Renal cortical epithelial cell (primary cell): ENCODE measurements at places on chromosomes 1 and 21.
A peak's percentile ranks its signal among the peaks of the same experiment; 100 is the strongest.

DNA sequence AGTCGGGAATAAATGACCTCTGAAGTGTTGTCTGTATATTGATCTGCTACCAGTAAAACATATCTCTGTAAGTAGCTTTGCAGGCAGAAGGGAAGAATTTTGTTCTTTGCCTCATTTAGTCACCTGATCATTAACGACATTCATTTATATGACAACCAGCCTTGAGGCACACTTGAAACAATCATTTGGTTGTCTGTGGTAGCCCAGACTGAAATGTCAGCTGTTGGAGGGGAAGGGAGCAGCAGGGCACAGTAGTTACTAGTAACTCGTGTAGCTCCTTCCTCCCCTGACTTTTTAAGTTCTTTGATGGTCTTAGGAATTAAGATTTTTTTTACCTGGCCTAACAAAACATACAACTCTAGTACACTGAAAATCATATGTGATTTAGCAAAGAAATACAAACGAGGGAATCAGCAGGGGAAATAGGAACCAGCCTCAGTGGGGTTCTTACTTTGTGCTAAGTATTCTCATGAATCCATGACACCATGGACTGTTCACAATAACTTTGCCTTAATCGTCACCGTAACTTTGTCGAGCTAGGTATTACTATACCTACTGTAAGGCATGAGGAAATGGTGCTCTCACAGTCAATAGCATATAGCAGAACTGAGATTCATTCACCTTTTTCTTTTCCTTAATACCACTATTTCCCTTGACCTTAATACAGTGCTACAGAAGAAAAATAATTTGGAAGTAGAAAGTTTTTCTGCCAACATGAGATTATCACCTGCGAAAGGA is 6.4 kb downstream of the IL12RB2 start:
- DNase-seq, result no peak

GRCh38 chr1:2258996-2259395 is 30.9 kb downstream of the SKI start:
- no peak for DNase-seq

DNA sequence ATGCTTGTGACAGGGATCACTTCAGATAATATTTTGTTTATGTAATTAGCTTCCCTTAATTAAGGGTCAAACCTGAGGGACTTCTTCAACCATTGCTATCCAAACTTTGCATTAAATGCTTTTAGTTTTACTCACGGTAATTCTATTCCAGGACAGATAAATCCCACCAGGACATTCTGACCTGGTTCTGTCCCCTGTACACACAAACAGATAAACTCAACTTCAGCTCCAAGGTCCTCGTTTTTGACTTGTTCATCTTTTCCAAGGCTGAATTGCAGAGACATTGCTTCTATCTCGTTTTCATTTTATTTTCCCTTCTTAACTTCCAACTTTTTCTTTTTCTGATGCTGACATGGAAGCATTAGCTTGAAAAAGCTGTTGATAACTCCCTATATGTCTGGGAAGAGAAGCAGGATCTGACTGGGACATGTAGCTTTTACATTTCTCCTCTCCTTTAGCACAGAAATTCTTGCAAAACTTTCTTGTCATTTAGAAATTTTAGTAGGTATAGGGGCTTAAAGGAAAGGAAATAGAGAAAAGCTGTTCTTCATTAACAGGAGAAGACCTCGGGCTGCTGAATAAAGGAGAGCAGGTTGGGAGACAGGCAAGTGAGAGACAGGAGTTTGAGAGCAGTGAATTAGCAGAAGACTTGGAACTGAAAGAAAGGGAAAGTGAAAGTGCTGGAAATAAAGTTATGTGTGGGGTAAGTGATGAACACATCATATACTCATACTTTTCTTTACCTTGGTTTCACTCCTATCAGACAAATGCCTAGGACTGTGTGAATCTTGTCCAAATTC is 231.7 kb upstream of the B3GALT2 start:
- DNase-seq, result peak; percentile 60

GRCh38 chr1:198846556-198846955 is 207.7 kb downstream of the PTPRC start:
- DNase-seq, result no peak

DNA sequence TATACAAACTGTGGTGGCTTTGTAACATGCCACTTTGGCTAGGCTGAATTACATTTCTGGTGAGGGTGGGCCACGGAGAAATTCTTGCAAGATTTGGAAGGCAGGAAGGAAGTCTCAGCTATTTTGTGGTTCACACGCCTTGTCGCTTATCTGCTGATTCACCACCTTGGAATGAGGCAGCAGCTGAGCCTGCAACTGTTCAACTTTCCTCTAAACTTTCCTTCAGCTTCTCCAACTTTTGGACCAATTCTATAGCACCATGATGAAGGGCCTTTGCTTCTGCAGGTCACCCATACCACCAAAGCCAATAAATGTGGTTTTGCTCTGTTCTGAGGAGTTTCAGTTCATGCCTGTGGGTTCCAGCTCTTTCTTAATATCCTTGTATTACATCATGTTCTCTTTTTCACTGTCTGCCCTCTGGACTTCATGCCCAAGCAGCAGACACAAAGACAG is 337.6 kb upstream of the SNX7 start:
- DNase-seq, result peak; percentile 93

- no peak for DNase-seq
Observed at GRCh38 chr1:192697771-192698170, 61.8 kb downstream of the RGS13 start.

DNA sequence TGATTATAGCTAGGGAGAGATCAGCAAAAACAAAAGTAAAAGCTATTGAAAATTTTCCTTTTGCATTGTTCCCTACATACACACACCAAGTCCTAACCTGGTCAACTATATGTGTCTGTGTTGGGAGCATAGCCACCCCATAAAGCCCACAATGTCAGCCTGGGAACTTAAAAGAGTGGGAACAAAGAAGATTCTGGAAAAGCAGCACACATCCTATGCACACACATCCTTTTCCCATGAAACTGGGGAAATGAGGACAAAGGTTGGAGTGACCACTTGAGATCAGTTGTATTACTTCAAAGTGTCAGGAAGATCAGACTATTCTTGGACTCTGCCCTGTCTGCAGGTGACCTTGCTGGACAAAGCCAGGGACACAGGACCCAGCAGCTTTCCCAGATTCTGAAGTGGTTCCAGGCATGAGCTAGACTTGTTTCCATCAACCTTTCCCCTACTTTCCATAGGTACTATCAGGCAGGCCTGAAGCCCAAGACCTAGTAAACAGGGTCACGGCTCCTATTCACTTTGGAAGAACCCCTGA is 15.9 kb downstream of the TXNIP start:
- no peak for DNase-seq

DNA sequence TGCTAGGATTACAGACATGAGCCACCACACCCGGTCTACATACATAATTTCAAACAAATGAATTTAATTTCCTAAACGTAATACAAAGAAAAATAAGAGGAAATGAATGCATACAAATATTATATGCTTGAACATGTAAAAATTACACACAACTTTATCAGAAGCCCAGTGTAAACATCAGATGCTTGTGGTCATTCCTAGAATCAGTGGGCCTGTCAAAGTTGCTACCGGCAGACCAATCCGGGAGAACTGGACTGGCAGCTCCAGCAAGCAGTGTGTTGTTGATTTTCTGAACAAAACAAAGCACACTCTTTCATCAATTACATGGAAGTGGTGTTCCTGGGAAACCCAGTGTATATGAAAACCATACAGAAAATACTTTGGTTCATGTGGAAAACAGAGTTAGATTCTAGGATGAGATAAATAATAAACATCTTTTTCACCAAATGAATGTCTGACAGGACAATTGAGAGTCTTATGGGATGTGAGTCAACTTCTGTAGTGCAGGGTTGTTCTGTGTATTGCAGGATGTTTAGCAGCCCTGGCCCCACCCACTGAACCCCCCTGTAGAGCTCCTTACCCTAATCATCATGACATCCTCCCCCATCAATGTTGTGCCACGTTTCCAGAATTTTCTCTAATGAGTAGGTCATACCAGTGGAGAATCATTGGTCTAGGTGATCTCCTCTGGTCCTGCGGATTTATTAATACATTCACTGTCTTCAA is 33.8 kb downstream of the MFSD2A start:
- DNase-seq, result peak; percentile 18

GRCh38 chr1:168917309-168917708 is 188.3 kb upstream of the DPT start:
- DNase-seq, result no peak

DNA sequence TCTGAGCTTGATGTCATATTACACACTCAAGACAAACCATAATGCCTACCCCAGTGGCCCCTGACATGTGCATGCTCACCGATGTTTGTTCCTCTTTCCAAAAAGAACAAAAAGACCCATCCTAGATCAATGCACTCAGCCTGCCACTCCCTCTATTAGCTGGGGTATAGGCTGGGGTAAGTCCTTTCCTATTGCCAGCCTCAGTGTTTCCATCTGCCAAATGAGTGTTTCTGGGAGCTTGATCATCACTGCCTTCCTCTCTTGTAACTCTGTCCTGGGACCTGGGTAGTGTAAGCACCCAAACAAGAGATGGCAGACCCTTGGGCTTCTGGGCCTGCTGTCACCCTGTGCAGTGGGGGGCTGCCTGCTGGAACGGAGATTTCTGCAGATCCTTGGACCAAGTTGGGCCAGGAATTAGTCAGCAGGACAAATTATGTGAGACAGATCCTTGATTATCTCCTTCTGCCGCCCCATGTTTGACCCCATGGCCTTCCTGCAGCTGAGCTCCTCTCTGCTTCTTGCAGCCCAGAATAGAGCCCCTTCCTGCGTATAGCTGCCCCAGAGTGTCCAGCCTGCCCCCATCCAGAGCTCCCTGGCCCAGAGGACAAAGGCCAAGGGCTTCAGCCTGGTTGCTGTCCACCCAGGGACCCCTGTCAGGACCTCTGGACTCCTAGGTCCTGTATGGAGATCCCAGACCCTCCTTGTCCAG is 31.5 kb upstream of the LRP8 start:
- DNase-seq, result no peak

- DNase-seq, result no peak
Observed at GRCh38 chr1:99673315-99673714, 27.4 kb downstream of the PALMD start.

GRCh38 chr1:36179220-36179600 is 23.2 kb downstream of the MAP7D1 start:
- DNase-seq, result no peak

GRCh38 chr1:165162671-165163241 is 193.8 kb downstream of the LMX1A start:
- peak; percentile 7 for DNase-seq

- no peak for DNase-seq
Observed at GRCh38 chr1:243716906-243717305, 133.1 kb downstream of the AKT3 start.

- no peak for DNase-seq
Observed at GRCh38 chr1:161001525-161001924, 19.4 kb downstream of the F11R start.

GRCh38 chr1:204198348-204199340 is 2.4 kb upstream of the KISS1 start:
- DNase-seq, result peak; percentile 88

- DNase-seq, result no peak
Observed at GRCh38 chr1:52679048-52679447, 19.1 kb downstream of the COA7 start.

GRCh38 chr1:156592158-156592909 is 758 bp downstream of the NAXE start:
- no peak for DNase-seq

- no peak for DNase-seq
Observed at GRCh38 chr1:246218686-246219085, 288.4 kb downstream of the SMYD3 start.

- DNase-seq, result no peak
Observed at GRCh38 chr21:43361493-43362296, 65.2 kb downstream of the SIK1 start.

GRCh38 chr1:203686091-203686632 is 59.5 kb downstream of the ATP2B4 start:
- no peak for DNase-seq

DNA sequence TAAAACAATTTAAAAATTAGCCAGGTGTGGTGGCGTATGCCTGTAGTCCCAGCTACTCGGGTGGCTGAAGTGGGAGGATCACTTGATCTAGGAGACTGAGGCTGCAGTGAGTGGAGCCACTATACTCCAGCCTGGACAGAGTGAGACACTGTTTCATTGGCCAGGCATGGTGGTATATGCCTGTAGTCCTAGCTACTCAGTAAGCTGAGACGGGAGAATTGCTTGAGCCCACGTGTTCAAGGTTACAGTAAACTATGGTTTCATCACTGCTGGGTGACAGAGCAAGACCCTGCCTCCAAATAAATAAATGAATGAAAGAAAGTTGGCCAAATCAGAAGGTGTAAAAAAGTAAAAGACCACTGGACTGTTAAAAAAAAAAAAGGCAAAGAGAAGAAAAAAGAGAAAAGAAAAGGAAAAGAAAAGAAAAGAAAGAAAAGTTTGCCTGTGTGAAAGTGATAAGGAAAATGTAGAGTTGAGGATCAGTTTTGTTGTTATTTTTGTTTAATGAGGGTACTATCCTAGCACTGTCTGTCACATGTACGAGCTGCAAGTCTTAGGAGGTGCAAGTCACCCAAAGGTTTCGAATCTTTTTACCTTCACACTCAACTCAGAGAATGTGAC is 52.3 kb downstream of the LUZP1 start:
- DNase-seq, result no peak

DNA sequence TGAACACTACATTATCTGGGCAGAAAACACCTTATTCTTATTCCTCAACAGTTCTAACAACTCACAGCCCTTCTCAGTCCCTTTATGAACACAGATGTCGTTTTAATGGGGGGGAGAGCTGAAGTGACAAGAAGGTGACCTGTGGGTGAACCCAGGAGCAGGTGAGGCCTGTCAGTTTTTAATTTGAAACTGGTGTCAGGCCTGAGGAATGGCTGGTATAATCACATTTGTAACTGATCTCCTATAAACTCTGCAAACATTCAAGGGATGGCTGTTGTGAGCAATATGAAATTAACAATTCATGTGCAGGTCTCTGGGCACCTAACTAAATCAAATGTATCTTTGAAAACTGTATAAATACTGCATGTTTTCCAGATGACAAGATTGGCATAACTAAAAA is 362.1 kb upstream of the NR5A2 start:
- DNase-seq, result no peak

DNA sequence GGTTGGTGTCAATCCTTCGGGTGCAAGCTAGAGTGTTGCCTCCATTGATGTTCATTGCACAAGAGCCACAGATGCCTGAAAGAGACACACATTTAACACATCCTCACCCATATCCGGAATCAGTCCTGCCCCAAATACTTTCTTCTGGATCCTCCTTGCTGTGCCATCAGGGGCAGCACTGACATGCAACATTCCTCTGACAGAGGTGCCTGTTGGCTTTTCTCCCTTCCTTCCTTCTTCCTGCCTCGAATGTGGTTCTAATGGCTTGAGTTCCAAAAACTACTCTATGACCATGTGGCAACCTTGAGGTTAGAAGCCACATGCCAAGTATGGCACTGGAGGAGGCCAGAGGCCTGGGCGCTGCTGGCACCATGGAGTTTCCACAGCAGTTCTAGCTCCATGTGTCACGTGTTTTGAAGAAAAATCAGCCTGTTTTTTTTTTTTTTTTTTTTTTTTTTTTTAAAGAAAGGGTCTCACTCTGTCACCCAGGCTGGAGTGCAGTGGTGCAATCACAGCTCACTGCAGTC is 17.0 kb upstream of the ATP13A2 start:
- DNase-seq, result no peak
